Activated CD4-positive, CD25-positive, alpha-beta regulatory T cell treated with anti-CD3 and anti-CD28 coated beads, Interleukin-2, amount 50 U/mL, for 16 hours (primary cell): ENCODE measurements at places on chromosomes 11 and 22.

GRCh38 chr11:60919956-60920355 is 4.3 kb upstream of the TMEM132A start:
- DNase-seq, result no peak

DNA sequence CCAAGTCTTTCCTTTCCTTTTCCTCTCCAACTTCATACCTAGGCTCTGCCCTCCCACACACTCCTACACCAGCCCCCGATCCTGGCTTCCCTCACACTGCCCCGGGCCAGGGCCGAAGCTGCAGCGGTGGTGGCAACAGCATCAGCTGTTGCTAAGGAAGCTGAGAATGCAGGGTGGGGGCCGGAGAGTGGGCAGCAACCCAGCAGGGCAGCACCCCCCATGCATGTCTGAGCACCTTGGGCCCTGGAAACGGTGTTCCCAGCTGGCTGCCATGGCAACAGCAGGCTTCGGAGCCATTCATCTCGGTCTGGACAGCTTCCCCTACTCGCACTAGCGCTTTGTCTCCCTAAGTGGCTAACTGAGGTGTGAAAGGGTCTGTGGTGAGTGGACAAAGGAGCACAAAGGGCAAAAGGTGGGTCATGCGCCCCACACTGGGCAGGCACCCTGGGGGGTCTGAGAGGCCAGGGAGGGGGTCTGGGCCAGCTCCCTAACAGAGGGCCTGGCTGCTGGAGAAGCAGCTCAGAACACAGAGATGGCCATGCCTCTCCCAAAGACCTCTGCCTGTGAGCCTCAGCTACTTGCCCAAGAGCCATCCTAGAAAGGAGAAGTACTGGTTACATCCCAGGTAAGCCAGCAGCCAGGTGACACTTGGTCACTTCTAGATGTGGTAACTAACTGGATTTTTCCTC is 42.1 kb upstream of the JAM3 start:
- DNase-seq, result no peak

DNA sequence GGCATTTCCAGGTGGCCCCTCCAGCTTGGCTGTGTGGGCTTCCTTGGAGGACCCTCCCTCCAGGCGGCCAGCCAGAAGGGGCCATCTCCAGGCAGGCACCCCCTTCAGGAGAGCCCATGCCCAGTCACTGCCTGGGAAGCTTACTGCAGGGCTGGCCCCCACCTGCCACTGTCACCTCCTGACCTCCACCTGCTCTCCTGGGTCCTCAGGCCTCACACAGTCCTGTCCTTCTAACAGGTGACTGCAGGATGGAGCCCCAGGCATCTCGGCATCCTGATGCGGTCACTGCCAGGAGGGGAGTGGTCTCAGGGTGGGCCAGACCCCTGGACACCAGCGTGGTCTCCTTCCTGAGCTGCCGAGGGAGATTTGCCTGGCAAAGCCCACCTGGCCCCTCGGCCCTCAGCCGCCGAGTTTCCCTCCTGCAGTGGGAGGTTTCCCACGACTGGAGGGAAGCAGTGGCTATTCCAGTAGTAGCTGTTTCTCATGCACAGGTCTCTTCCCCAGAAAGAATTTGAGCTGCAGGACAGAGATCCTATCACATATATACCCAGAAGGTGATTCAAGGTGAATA is 13.0 kb downstream of the TBX1 start:
- DNase-seq, result no peak

DNA sequence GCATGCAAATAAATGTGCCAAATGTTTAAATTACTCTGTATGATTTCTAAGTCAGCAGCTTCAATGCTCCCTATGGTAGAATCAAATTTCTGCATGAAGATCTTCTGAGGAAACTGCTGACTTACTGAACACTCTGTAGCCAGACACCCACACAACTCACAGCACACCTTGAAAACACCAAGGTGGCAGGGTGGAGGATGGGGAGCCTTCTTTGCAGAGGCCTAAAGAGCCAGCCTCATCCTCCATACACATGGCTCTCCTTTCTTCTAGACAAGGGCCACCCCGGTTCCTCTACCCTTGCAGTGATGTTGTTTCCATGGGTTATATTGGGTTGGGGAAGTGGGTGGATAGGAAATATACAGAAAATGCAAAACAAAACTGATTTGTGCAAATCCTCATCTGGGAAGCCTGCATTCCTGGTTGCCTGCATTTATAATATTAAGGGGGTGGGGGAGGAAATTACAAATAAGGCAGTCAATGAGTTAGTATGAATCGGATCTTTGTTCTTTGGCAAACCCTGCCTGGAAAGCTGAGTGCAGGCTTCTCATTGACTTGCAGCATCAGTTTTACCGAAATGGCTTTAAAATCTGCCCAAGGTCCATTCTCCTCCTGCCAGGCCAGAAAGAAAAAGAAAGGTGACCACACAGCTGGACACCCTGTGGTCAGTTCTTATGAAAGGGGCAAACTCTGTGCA is 15.8 kb upstream of the ETS1 start:
- no peak for DNase-seq

DNA sequence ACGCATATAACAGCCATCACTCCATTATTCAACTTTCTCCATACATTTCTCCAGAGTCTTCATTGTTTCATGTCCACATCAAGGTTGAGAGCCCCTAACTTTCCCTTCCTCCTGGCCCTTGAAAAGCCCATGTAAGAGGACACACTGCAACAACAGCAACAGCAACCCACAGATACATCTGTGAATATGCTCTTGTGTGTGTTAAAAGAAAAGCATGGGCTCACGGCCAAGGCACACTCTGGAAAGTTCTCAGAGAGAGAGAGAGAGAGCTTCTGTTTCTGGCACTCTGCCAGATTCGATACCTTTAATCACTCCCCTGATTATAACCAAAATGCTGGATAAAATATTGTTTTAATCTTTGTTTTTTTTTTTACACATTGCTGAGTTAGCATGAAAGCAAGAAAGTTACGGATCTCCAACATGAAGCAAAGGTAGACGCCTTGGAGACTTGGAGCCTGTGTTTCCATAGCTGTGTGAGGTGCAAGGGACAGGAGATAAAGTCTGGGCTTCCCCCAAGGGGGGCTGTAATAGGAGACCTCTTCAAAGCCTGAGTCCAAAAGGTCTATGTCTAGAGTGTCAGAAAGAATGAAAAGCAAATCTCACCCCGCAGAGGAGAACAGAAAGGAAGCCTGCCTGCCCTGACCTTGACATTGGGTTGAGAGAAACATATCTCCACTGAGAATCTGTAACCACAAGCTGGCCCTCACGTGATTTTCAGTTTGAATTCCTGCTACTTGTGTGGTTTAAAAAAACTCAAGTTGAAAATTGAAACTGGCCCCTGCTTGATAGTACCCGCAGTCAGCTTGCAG is 33.7 kb upstream of the MPPED1 start:
- no peak for DNase-seq

- no peak for DNase-seq
Observed at GRCh38 chr22:26552466-26552865, 37.5 kb downstream of the TPST2 start.

DNA sequence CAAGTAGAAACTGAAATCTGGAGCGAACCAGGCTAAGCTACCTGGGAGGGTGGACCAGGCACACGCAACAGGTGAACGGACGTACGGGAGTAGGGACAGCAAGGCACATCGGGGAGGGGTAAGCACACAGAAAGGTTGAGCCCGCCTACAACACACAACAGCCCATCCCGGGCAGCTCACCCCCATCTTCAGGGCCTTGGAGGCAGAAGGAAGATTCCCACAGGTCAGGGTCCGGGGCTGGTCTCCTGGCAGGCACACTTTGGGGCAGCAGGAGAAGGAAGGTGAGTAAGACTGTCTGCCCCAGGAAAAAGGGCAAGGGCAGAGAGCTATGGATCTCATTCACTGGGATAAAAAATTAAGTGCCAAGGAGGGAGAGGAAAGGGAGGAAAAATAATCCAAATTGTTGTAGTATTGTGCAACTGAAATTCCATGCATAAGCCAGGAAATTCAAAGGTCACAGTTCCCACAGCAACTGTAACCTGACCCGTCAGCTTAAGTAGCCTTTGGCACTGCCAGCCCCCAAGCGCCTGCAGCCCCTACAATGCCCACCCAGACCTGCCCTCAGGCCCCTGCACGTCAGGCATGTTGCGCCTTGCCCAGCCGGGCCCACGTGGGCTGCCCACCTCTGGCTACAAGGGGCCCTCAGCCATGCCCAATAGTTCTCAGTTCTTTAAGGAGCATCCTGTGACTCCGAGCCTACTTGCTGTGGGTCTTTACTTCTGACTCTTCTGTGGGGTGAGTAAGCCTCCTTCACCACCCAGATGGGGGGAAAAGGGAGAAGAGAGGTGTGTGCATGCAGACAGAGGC is 51.8 kb downstream of the MICAL3 start:
- DNase-seq, result no peak

GRCh38 chr11:61526956-61527731 is 18.6 kb downstream of the LRRC10B start:
- no peak for DNase-seq

DNA sequence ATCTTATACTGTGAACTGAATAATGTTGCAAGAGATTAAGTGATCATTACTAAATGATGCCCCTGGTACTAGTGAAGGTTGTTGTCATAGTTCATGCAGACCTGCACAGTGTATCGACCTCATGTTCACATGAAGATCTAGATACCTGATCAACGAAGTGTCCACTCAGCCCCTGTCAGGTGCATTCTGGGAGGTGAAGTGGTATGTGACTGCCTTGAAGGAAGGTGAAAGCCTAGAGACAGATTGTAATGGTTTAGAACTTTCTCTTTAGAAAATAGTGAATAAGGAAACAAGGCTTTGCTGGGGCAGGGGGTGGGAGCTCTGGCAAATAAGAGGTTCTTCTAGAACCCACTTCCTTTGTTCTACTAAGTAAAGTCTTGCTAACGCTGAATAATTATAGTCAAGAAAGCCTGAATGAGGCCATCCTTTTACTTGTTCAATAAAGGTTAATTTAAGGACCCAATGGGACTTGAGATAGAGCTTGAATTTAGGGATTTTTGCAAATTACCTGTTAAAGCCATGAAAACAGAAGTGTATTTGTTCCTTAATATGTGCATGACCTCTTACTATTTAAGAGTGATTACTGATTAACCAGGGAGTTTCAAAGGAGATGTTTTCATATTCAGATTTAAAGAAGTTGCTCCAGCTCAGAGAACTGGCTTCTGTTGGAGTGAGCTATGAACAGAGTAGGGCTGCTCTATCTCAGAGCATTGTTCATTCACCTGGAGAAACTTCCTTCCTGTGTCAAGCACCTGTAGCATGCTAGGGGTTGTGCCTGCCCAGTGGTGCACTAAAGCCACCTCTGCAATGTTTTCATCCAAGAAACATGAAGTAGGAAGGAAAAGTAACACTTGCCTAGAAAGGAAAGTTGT is 45.3 kb downstream of the C22orf31 start:
- no peak for DNase-seq

DNA sequence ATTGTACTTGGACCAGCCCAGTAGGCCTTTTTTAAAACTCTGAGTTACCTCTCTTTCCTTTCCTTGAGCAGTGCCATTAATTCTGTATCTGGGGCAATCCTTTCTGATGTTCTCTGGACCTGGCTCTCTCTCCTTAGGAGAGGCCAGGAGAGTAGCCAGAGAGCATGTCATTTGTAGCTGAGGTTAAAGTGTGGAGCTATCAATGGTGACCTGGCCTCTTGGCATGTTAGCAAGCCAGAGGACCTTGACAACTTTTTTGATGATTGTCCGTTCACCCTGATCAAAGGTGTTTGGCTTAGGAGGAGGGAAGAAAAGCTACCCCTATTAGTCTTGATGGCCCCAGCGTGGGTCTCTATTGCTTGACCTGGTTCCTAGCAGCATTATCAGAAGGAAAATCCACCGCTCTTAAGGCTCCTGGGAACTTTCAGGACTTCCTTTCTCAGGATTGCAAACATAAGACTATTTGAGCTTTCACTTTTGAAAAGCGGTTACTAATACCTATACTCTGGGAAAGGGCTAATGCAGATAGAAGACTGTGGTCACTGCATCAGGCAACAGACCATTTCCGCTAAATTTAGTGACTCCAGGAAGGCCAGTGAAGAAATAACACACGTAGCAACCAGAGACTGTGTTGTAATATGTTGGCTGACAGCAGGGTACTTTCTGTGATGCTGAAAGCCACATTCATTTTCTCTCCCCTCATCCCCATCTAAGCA is 18.2 kb downstream of the LIMK2 start:
- DNase-seq, result no peak

DNA sequence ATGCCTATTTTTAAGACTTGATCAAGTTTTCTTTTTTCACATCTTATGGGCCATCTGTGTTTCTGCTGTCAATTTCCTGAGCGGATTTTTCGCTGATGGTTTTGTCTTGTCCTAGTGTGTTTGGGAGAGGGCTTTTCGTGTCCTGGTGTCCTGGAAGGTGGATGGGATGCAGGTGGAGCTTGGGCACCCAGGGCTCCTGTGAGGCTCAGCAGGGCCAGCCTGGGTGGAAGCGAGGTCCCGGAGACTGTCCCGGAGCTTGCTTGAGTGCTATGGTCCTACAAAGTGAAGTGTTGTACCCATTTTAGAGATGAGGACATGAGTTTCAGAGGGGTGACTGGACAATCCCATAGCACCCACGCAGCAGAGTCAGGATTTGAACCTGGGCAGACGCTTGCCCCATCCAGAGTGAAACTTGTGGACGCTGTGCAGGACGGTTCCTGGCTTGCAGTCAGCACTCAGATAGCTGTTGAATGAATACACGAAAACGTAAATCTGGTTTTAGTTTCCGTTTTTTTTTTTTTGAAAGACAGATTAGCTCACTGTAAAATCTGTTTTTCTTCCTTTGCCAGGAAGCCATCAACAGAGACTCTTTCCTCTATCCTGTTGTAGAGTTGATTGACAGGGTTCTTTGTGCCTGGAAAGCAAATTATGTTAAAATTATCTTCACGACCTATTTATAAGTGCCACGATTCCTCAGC is 64.1 kb downstream of the TBC1D22A start:
- DNase-seq, result no peak

GRCh38 chr22:30197389-30197788 is 49.2 kb downstream of the LIF start:
- DNase-seq, result no peak

DNA sequence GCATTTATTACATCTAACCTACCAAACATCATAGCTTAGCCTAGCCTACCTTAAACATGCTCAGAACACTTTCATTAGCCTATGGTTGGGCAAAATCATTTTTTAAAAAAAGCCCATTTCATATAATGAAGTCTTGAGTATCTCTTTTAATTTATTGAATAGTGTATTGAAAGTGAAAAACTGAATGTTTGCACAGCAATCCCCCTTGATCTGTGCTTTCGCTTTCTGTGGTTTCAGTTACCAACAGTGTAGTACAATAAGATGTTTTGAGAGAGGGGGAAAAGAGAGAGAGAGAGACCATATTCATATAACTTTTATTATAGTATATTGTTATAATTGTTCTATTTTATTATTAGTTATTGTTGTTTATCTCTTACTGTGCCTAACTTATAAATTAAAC is 8.4 kb upstream of the MAP6 start:
- no peak for DNase-seq

DNA sequence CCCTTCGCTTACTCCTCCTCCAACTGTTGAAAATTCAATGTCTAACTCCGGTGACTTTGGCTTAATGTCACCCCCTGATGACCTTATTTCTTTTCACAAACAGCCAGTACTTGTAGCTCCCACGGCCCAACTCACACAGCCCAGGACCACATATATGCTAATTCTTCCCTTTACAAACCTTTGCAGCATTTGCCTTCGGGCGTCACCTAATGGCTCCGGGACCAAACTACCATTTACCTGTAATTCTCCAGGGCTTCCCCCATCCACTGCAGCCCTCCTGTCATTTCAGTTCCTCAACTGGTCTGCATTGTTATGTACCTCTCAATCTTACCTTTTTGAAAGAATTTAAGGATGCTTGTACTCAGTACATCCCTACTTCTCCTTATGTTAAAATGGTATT is 29.8 kb upstream of the OR56B4 start:
- no peak for DNase-seq
